ENCODE measurements at places on chromosomes 5 and 9. TPM values are rescaled to one million over a fixed set of nuclear protein-coding genes. Genes with fewer than 3 reads are reported as not detected.

GRM6 gene
- not detected for total RNA-seq

ZDHHC21 gene
- 4.2 TPM for total RNA-seq

DOCK8 gene
- not detected for total RNA-seq

PRLR gene
- 0.75 TPM for total RNA-seq

GOLM1 gene
- 39.0 TPM for total RNA-seq
